ENCODE measurements at places on chromosomes 5 and 9.

GRCh38 chr9:38037981-38038306 lies 31.1 kb downstream of the SHB start:
- no peak for DNase-seq

DNA sequence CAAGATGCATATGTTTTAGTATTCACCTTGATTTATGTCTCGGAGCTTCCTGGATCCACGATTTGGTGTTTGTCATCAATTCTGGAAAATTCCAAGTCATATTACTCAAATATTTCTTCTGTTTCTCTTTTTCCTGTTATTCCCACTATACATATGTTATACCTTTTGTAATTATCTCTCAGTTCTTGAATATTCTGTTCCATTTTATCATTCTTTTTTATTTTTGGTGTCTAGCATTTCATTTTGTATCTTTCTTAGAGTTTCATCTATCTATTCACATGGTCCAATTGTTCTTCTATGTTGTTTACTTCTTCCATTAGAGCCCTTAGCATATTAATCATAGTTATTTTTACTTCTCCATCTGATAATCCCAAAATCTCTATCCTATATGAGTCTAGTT lies 637.8 kb upstream of the GRAMD2B start:
- no peak for DNase-seq

DNA sequence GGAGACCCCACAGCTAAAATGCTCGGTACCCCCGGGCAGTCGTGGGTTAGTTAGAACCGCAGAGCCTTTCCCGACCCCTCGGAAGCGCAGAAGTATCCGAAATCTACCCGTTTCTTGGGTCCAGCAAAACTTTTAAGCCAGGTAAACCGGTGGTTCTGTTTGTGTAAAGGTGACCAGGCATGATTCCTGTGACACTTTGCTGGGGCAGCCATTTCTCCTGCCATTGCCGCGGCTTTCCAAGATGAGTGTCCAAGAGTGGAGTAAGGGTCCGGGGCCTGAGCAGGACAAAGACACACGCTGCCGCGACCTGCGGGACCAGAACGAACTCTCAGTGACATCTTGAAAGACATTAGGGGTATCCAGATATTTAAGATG lies 655 bp downstream of the MARVELD2 start:
- DNase-seq: no peak

DNA sequence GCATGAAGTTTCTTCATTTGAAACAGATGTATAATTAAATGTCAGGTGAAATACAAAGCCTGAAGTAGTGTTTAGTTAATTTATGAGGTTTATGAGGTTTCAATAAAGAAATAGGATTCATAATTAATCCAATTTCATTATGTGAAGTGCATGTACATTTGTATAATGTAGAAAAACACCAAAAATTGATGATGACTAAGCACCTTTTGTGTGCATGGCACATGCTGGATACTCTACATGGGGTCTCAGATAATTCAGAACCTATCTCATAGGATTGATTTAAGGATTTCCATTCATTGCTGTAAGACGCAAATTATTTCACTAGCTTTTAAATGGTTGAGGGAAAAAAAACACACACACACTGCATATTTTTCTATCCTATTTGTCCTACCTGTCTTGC lies 143.9 kb downstream of the ESM1 start:
- DNase-seq: no peak

- DNase-seq: no peak
These were observed 54.2 kb upstream of the EGFL7 start for GRCh38 chr9:136608348-136609159.

GRCh38 chr5:118808441-118808840 lies 179.9 kb downstream of the DTWD2 start:
- DNase-seq: no peak

DNA sequence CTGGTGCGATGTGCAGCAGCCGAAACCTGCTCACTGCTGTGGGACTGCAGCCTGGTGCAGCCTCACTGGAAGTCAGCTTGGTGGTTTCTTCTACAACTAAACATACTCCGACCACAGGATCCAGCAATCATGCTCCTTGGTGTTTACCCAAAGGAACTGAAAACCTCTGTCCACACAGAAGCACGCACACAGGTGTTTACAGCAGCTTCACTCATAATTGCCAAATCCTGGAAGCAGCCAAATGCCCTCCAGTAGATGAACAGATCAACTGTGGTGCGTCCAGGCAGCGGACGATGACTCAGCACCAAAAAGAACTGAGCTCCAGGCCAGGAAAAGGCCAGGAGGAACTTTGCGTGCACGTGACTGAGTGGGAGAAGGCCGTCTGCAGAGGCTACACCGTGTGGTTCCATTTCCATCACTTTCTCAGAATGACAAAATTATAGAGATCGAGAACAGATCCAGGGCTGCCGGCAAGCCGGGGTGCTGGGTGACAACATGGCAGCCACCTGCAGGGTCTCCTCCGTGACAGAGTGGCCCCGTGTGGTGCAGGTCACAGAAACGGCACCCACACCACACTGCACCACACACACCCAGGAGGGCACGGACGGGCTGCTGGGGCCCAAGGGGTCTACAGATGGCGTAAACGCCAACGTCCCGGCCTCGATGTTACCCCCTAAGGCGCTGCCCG lies 23.1 kb upstream of the NSMF start:
- DNase-seq: no peak

DNA sequence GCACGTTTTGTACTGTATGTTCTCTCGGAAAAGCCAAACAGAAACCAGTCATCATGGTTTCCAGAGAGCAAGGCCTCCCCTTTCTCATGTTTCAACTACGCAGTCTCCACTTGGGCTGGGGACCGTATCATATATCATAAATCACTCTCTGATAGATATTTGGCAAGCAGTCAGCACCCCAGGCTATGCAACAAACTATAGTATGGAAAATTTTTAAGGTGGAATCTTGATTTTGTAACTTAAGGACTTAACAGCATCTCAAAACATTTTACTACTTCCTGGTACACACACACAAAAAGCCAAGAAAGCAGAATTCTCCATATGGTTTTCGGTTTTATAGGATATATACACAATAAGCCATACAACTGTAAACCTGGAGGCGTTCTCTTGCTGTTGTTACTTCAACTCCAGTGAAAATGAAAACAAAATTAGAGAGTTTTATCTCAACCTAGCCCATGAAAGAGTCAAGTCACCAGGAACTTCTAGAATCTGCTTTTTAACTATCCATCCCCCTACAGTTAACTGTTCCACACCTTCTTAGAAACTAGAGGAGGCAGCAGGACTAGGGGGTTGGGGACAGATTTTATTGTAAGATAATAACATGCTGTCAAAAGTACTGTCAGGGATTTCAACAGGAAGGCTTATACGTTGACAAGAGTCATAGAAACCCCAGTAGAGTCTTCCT lies 283.4 kb downstream of the NFIB start:
- DNase-seq: no peak

- DNase-seq: no peak
These were observed 34.4 kb downstream of the ZNF366 start for GRCh38 chr5:72472666-72473422.

GRCh38 chr5:17276445-17276844 lies 59.0 kb downstream of the BASP1 start:
- DNase-seq: no peak

DNA sequence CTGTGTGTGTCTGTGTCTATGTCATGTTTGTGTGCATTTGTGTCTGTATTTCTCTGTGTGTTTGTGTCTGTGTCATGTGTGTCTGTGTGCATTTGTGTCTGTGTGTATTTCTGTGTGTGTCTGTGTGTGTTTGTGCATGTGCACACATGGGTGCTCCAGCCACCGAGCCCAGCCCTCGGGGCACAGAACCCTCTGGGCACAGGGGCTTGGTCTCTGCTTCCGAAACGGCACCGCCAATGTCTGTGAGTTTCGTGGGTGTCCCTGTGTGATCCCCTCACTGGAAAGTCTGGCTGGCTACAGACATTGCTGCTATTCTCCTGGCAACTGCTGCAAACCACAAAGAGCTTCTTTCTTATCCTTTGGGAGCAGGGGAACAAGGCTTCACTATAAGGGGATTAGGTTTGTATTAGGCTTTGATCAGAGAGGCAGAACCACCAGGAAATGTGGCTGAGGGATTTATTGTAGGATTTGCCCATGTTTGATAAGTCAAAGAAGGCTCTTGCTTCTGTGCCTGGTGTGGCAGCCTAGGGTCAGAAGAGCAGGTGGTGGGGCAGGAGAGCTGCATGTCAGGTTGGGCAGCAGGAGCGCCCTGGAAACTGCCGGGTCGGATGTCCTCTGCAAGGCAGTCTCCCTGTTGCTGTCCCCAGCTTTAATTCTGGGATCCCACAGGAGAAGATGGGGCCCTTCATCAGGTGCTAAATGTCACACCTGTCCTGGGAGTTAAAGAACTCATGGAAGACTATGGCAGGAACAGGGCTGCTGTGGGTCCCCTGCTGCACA lies 39.6 kb upstream of the FCN1 start:
- no peak for DNase-seq

DNA sequence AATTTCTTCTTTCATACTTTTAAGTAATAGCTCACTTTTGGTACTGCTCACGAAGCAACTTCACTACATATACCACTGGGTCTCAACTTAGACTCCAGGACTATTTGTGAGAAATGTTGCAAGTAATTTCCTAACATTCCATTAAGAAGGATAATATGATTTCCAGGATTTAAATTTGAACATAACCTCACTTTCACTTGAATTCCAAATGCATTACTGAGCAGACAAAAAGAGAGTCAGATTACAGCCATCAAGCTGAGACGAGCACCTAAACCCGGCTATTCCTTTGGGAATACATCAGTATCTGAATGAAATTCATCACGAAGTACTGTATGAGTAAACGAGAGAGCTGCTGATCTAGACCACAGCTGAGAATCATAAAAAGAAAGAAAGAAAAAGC lies 47.3 kb downstream of the LIFR start:
- no peak for DNase-seq

DNA sequence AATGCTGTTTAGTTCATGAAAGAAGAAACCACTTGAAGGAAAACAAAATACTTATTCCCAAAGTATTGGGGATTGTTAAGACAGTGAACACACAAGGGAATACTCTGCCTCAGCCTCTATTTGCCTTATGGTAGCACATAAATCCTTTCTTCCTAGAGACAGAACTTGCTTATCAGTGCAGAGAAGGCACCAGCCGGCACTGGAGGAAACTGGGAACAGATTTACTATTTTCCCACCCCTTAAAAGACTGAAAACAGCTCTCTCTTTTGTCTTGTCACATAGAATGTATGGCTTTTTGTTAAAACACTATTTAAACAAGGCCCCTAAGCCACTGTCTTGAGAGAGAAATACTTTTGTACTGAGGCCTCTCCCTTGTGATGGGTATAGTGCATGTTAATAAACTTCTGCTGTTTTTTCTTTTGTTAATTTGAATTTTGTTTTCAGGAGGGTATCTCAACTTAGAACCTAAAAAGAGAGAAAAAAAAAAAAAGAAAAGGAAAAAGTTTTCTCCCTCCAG lies 40.7 kb upstream of the EDIL3 start:
- DNase-seq: no peak

GRCh38 chr5:15248731-15249130 lies 251.2 kb upstream of the FBXL7 start:
- no peak for DNase-seq

GRCh38 chr9:77375956-77376532 lies 198.7 kb downstream of the VPS13A start:
- DNase-seq: no peak

DNA sequence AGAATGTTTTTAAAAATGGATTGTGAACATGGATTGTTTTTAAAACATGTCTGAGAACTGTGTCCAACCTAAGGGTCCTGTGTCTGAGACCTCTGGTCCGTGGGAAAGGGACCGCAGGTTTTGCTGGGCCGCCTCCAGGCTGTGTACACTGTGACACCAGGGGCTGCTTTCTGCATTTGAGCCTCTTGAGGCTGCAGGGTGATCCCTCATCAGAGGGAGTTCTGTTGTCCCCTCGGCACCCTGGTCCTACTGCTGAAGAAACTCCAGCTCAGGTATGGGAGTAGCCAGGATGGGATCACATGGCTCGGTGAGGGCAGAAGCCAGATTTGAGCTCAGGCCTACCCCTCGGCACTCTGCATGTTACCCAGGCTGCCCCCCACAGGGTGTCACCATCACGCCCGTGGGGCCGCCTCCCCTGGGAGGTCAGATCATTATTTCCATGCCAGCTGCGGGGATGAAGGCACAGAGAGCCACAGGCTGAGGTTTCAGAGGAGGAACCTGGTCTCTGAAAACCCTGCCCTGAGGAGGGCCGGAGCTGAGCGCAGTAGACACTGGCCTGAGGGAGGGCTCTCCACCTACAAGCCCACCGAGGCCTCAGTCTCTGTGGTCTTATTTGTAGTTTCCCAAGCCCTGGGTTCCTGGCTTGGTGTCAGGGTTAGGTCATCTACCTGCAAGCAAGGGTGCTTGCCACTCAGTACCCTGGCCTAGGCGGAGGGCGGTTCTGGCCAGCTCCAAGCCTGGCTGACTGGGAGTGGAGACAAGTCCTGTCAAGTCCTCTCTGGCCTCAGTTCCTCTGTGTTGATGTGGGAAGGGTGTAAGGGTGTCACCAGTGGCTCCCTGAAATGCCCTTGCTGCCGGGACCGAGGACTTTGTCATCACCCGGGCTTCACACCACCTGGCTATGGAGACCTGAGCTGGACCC lies 2.8 kb downstream of the PRR7 start:
- no peak for DNase-seq

- DNase-seq: no peak
These were observed 608.0 kb upstream of the ACO1 start for GRCh38 chr9:31776471-31776870.

- DNase-seq: no peak
These were observed 68.5 kb downstream of the ZNF462 start for GRCh38 chr9:106931466-106931865.

DNA sequence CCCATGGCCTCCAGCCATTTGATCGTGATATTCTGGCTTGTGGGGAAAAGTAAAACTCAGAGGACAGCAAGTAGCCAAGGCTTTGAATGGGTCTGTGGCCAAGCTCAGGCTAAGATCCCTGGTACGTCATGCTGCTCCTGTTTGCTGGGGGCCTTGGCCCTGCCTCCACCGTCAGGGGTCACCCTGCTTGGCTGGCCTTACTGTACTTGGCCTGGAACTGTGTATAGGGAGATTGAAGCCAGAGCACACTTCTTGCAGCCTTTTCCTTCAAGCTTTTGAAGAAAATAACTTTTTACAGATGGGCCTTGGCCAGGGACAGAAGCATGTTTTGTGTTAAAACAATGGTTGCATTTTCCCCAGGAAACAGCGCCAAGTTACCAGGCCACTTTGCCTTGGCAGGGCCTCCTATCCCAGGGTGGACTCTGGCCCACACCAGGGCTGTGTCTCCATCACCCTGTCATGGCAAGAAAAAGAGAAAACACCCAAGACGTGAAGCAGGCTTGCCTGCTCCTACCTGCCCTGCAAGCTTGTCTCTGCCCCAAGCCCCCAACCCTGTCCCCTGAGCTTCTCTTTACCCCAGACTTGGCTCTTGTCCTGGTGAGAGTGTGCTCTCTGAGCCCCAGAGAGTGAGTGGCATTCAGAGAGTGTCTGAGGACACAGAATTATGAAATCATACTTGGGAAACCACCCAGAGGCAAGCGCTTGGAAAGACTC lies 286.9 kb downstream of the GADD45G start:
- no peak for DNase-seq

DNA sequence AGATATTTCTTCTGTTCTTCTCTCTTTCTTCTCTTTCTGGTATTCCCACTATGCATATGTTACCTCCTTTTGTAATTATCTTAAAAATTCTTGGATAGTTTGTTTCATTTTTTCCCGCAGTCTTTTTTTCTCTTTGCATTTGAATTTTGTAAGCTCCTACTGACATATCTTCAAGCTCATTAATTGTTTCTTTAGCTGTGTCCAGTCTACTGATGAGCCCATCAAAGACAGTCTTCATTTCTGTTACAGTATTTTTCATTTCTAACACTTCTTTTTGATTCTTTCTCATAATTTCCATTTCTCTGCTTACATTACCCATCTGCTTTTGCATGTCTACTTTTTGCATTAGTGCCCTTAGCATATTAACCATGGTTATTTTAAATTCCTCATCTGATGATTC lies 44.7 kb upstream of the UNC5A start:
- DNase-seq: no peak

GRCh38 chr5:152689250-152689711 lies 284.2 kb upstream of the NMUR2 start:
- no peak for DNase-seq

Data from activated naive CD8-positive, alpha-beta T cell treated with anti-CD3 and anti-CD28 coated beads, Interleukin-2, amount 50 U/mL, for 16 hours (primary cell).